ENCODE measurements at places on chromosomes 6 and 20. TPM values are rescaled to one million over a fixed set of nuclear protein-coding genes. Genes with fewer than 3 reads are reported as not detected.

NECAB3 gene
- polyA plus RNA-seq = 30.7 TPM

TBXT gene
- not detected for polyA plus RNA-seq

GRCh38 chr6:138500045-138500665 lies 861 bp upstream of the NHSL1 start:
- no peak for DNase-seq

DNA sequence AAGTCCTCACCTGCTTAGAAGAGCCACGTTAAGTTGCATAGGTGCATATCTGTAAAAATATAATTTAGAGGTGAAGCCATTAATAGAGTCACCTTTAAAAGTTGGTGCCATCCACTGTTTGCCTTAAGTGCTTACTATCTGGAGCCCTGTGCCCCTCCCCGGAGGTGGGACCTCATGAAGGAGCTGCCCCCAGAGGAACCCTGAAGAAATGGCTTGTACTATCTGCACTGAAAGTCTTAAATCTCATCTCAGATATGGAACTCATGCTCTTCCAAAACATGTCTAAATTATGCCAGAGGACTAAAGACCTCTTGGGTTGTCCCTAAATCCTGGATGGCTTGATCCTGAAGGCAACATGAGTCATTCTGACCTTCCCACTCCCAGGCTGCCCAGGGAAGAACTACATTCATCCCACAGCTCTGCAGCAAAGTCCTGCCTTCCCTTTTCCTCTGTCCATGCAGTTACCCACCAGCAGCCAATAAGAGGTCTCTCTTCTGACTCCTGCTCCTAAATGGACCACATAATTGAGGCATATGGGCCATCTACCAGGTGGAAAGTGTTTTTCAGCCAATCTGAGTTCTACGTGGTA lies 85.3 kb downstream of the ASXL1 start:
- DNase-seq = no peak

ZNF311 gene
- polyA plus RNA-seq = 3.1 TPM

DNA sequence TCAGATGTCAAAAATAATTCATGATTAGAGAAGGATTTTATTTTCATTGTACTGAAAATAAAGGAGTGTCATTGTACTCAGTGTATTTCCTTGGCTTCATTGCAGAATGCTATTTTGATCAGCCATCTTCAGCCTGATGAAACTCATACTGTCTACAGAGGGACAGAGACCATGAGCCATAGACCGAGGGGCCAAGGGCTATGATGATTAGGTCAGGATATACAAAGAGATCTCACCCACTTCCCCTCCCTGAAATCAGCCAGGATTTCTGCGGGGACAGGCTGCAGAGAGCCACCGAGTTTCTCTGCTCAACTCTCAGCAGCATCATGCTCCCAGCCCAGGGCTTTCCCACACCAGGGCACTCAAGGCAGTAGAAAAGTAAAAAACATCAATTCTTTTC lies 47.0 kb downstream of the ALDH8A1 start:
- DNase-seq = no peak

AARS2 gene
- 7.4 TPM for polyA plus RNA-seq

All from muscle of arm (tissue), 14 donors.